CD8-positive, alpha-beta T cell (primary cell): ENCODE measurements at places on chromosomes 7 and 10.

DNA sequence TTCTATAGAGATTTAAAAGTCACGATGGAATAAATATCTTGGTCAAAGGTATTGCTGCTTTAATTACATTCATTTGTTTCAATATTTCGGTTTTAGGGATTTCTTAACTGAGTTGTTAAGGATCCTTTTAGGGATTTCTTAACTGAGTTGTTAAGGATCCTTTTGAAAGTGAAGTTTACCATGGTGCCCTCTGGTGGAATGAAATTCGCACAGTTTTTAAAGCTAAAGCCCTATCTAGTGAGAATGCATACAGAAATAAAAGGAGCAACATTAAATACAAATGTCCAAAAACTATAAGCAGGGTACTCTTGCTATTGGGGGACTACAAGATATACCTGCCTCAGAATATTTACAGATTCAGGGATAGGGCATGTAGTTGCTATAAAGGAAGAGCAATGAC lies 193.7 kb downstream of the RNLS start:
- DNase-seq = peak; percentile 5

DNA sequence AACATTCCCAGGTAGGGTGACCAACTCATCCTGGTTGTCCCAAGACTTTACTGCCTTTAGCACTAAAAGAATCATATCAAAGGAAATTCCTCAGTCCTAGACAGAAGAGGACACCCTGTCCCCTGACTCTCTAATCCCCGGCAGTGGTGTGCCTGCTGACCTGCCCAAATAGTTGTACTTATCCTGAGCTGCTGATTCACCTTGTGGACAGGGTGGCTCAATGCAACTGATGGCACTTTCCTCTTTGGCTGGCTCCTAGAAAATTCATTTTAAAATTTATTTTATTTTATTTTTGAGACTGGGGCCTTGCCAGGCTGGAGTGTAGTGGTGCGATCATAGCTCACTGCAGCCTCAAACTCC lies 111.7 kb downstream of the JCAD start:
- no peak for DNase-seq

GRCh38 chr10:130820880-130821482 lies 490.5 kb downstream of the TCERG1L start:
- no peak for DNase-seq

- no peak for DNase-seq
Observed at GRCh38 chr10:126387931-126388911, at the start of gene ADAM12. Gene ADAM12 (minus strand): TSS chr10:126388477. CDS start chr10:126388145, 332 bp downstream.

DNA sequence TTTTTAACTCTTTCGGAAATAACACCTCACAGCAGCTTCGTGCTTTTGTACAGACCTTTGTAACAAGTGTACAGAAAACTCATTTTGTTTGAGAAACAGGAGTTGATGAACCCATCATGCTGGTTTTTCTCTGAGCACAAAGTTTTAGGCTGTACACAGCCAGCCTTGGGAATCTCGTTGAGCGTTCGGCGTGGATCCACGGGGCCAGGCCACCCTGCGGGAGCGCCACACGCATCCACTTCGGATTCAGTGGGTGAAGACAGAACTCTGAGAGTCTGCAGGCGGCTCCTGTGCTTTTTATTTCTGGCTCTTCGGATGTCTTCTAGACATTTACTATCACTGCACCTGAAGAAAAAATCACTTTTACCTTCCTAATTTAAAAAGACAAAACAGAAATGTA lies 131.2 kb downstream of the SMURF1 start:
- no peak for DNase-seq

DNA sequence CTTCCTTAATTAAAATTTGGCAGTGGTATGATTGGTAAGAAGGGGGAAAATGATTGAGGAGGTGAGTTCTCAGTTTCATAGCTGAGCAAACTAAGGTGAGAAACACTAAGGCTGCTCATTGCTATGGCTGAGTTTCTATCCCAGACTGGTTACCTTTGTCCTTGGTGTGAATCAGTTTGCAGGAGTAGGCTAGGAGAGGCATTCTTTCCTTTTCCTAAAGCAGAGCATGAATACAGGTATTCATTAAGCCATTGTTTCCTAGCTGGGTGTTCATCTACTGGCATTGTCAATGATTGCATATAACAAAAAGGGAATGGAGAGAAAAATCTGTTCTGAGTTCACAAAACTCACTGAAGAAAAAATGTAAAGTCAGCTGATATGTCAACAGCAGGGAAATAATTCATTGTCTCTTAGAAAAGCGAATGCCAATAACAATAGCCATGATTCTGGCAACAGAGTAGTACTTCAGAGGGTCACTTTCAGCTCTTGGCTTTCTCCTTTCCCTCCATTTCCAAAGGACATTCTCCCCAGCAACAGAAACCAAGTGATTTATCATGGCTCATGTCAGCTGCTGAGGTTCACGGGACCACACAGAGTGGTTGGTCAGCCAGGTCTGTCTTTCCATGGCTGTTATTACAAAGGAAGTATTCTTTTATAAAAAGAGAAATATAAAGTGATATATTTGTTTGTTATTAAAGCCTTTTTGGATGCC lies 234.0 kb downstream of the BICC1 start:
- DNase-seq = no peak

- DNase-seq = no peak
Observed at GRCh38 chr7:81002421-81002820, 83.6 kb upstream of the SEMA3C start.

- no peak for DNase-seq
Observed at GRCh38 chr10:14450041-14450491, 119.3 kb upstream of the FRMD4A start.

DNA sequence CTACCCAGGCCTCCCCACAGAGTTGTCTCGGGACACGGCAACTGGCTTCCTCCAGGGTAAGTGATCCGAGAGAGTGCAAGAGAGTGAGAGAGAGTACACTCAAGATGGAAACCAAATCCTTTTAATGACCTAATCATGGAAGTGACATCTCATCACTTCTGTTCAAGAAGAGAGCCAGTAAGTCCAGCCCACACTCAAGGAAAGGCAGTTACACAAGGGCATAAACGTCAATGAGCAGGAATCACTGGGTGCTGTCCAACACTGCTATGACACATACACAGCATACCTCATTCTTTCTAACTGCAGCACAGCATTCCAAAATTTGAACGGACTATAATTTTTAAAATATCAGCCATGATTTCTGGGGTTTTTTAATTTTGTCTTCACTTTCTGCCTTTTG lies 29.3 kb upstream of the OSBPL3 start:
- no peak for DNase-seq

- DNase-seq = peak; percentile 17
Observed at GRCh38 chr7:135620980-135621850, 41.1 kb upstream of the STMP1 start.

DNA sequence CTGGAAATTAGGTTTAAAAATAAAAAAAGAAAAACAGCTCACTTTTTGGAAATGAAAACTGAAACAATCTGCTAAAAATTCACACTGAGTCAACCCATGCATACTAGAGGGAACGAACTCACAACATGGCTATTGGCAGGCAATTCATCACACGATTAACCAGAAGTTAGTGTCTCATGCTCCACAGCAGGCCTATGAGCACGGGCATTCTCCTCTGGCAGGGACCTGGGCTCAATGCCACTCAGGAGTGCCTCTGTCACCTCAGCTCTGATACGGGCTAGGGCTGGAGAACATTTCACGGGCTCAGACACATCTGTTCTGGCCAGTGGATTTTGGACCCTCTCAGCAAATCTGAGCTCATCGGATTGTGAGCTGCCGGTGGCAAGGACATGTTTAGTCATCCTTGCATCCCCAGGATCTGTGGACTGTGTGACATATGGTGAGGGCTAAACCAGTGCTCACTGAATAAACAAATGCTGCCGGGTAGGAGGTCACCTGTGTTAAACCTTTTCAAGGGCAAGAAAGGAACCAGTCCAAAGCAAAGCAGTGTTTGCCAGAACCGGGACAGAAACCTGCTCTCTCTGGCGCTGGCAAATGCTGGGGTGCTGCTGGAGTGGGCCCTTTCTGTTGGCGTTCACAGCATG lies 40.1 kb downstream of the POLR3A start:
- DNase-seq = no peak

DNA sequence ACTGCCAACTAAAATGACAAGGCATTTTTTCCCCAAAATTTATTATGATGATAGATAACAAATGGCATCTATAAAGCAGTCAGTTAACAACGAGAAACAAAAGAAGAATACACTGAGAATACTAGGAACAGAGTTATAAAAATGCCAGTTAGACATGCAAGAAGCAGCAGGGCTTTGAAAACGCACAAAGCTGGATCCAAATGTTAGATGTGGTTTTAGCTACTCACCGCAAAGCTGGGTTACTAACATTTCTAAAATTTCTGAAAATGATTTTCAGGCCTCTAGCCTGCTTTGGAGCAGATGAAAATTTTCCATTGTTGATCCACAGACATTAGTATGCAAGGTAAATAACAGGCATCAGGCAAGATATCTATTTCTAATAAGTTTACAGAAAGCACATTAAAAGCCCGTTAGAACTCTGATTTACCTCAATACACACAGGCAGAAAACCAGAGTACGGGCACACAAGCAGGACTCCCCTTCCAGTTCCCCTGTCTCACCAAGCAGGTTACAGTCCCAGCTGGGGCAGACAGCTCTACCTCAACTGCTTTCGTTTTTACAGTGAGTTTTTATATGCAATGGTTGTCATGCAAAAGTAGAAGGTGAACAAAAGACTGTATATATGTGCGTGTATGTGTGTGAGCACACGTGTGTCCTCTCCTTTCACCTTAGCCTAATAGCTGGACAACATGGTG lies 37.9 kb downstream of the GLI3 start:
- no peak for DNase-seq

DNA sequence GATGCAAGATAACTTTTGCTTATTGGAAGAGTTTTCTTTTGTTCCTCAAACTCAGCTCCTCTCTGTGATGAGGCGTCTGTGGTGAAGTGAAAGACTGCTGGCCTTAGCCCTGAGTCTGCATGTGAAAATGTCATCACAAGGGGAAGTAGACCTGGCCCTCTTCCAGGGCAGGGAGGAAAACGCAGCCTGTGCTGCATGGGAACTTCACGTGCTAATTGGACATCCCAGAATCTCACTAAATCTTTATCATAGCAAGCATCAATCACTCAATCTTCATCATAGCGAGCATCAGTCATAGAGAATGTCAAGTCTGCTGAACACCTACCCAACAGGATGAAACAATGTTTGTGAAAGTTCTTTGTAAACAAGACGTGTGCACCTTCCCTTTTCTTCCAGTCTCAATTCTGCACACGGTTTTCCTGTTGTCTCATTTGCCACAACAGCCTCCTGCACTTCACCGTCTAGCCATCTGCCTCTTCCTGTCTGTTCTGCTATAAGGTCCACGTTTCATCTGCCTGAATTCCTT lies 314.6 kb downstream of the FRMD4A start:
- DNase-seq = peak; percentile 14

GRCh38 chr10:79390057-79390456 lies 42.8 kb downstream of the PPIF start:
- no peak for DNase-seq

- DNase-seq = no peak
Observed at GRCh38 chr7:148537435-148537834, 53.1 kb upstream of the C7orf33 start.

DNA sequence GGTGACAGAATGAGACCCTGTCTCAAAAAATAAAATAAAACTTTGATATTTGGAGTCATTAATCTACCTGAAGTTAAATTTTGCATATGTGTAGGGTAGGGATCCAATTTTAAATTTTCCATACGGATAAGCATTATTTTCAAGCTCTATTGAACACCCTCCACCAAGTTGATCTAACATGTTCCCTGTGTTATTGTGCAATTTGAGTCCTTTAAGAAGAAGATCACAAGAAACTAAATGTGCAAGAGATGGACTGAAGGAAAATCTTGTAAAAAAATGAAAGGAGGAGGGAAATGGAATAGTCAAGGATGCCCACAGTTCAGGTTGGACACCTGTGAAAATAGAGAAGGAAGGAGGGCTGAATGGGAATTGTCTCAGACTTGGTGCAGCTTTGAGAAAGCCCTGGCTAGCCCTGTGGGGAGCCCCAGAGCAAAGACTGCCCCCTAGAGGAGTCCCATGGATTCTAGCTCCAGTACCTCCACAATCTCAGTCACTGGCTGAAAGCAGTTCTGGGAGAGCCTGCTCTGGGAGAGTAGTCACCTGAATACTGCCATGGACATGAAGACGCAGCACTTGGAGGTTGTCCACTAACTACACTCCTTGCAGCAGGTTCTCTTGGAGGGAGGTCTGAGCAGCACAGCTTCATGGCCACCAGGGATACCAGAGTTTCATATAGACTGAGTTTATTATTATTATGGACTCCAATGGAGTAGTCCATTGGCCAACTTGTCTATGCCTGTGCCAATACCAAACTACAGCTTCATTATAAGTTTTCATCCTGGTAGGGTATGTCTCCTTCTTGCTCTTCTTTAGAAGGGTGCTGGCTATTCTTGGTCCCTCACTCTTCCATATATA lies 5.7 kb upstream of the TIAL1 start:
- DNase-seq = no peak

- peak; percentile 74 for DNase-seq
Observed at GRCh38 chr10:119165171-119166117, at the start of gene SFXN4. Gene SFXN4 (minus strand): TSS chr10:119165714. CDS start chr10:119165647, 67 bp downstream.

DNA sequence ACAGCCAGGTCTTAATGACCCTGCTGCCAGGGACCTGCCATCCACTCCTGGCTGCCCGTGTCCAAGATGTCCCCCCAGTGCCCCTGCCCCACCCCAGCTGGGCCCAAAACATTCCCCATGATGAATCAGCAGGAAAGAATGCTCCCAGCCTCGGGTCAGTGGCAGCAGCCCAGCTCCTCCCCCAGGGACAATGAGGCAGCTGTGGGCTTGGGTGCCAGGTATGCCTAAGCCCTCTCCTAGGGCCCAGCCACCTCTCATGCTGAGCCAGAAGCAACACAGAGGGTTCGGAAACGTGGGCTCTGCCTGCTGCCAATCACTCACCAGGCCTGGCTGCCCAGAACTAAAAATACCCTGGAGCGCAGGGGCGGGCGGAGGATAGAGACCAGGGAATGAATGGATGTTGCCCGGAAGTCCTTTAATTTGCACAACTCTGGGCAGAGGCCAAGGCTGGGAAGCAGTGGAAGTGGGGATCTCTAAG lies 1.5 kb upstream of the LOXL4 start:
- DNase-seq = no peak

DNA sequence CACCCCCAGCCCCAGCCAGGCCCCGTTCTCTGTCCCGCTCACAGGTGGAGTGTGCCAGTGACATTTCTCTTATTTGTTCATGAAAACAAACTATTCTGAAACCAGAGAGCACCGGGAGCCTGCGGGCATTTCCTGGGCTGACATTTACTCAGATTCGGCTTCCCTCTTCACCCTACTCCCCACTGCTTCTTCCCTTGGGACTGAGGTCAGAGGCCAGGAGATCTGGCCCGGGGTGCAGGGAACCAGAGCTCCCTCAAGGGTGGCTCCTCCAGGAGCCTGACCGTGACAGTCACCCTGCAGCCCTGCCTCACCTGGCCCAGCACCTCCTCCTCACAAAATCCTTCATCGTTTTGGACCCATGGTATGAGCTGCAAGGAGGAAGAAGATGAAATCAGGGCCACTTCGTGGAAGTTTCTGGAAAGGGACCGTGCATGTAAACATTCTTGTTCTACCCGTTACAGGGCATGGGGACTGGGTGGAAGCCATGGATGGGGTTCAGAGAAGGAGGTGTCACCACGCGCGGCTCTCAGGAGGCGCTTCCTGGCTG lies 12.2 kb downstream of the BHLHA15 start:
- DNase-seq = no peak
